ENCODE measurements at places on chromosomes 6 and 20.

DNA sequence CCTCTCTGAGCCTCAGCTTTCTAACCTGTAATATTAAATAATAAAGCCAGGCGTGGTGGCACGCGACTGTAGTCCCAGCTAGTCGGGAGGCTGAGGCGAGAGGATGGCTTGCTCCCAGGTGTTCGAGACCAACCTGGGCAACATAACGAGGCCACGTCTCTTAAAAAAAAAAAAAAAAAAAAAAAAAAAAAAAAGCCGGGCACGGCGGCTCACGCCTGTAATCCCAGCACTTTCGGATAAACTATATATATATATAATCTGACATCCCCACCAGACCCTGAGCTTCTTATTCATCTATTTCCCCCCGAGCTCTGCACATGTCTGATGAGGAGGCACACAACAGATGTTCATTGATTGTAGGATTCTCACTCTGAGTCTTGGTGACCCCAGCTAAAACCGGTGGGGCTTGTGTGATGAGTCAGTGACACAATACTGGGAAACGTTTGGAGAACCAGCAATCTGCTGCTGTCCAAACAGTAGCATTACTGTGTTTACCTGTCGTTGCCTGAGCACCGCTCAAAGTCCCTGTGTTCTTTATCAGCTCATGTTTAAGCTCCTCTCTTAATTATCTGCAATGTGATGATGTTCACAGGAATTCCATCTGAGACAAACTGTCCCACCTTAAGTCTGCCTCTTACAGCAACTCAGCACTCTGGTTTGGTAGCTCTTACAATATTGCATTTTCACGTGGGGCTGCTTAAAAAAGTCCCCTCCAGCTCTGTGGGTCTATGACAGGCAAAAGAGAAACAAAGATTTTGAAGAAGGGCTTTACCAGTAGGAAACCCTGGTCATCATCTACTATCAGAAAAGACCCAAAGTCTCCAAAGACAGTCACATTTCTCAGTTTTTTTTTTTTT is 1.0 kb upstream of the SPATA2 start:
- peak; percentile 59 for DNase-seq

DNA sequence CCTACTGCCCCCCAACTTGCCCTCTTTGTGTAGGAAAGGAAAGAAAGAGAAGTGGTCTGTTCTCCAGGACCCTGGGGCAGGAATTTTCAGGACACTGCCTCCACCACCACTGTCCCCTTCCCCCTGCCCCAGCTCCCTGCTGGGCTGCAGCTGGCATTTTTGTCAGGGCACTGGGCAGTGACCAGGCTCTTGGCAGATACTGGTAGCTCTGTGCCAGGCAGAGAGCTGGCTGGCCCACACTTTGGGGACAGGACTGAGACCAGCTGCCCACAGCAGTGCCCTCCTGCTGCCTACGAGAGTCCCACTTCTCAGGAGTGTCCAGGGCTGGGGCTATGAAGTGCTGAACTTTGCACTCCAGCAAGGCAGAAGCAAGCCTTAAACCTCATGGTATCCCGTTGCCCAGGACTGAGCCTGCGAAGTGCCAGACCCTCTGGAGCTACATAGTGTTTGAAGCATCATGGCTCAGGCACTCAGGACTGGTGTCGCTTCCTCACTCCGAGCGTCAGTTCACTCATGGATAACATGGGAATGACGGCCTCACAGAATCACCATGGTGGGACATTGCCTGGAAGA is 19.3 kb downstream of the SLC13A3 start:
- DNase-seq, result no peak

DNA sequence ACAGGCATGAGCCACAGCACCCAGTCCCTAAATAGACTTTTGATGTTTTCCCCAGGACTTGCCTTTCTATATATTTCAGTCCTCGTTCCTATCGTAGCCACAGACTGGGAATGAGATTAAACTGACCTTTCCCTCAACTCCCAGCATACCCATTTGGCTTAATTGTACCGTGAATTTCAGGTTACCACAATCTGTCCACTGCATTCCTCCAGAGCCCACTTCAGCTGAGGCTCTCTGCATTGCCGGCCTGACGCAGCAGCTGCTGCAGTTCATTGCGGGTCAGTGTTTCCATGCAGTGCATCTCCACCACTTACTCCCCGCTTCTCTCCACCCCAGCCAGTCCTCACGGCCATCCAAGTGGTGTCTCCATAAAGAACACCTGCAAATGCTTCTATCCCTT is 103.1 kb upstream of the RIN2 start:
- no peak for DNase-seq

DNA sequence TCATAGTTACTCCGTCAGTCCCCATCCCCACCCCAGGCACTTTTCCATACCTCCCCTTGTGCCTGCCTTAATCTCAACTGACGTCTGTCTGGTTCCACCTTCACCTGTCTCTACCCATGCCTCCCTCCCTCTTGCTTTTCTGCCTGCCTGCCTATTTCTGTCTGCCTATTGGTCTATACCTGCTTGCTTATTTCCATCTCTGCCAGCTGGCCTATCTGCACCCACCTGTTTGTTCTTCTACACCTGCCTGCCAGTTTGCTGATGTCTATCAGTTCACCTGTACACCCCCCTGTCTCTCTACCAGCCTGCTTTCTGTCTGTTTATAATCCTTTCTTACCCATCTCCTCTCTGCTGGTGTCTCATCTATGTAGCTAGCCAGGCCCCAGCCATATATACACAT is 87.5 kb downstream of the RALGAPA2 start:
- DNase-seq, result no peak

GRCh38 chr20:58670659-58671058 is 19.6 kb downstream of the STX16 start:
- DNase-seq, result no peak

GRCh38 chr6:75337835-75338580 is 53.4 kb upstream of the TMEM30A start:
- DNase-seq, result peak; percentile 14

- peak; percentile 43 for DNase-seq
These were observed 202.3 kb downstream of the RPS12 start for GRCh38 chr6:133016631-133017030.

- no peak for DNase-seq
These were observed 391.8 kb upstream of the MMS22L start for GRCh38 chr6:97674802-97675201.

- no peak for DNase-seq
These were observed 4.8 kb downstream of the ZBP1 start for GRCh38 chr20:57615445-57615811.

GRCh38 chr6:82363428-82364086 is at the start of gene TPBG:
Gene TPBG, plus strand, starts transcription at chr6:82363817. Its CDS starts 1,145 bp downstream, at chr6:82364962.
- peak; percentile 67 for DNase-seq

- DNase-seq, result peak; percentile 82
These were observed 34.6 kb downstream of the FBXO5 start for GRCh38 chr6:152948150-152948768.

DNA sequence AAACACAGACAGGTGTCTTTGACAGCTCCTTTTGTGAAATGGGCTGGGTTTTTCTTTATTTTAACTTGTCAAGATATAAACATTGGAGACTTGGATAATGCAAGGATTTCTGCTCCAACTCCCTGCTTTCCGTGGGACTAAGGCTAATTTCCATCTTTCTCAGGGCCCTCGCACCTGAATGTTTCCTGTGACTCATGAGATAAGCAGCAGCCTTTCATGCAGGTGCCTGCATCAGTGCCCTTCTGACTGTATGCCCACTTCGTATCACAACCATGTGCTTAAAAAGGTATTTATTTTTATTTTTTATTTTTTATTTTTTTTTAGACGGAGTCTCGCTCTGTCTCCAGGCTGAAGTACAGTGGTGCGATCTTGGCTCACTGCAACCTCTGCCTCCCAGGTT is 736.1 kb downstream of the DOK5 start:
- no peak for DNase-seq

DNA sequence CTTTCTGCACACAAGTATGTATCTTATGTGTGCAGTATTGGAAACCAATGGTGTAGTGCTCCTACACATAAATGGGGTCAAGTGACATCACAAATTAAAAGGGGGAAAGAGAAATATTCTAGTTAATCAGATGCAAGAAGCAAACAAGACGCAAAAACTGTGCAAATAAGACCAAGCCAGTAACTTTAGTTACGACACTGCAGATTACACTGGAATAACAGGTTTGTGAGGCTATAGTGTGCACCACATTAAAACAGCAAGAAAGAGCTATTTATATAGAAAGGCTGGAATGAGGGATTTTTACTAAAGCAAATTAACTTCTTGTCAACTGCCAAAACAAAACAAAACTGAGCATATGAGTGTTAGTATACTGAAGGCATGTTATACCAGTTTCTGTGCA is 45.8 kb downstream of the NR2E1 start:
- no peak for DNase-seq

DNA sequence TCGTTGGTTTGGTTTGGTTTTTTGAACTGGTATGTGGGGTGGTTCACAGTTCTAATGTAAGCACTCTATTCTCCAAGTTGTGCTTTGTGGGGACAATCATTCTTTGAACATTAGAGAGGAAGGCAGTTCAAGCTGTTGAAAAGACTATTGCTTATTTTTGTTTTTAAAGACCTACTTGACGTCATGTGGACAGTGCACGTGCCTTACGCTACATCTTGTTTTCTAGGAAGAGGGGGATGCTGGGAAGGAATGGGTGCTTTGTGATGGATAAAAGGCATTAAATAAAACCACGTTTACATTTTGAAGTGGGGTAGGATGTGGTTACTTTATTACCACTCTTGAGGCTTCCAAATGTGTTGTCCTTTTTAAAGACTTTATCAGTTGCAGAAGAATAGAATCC is 168.0 kb downstream of the ZMYND8 start:
- DNase-seq, result no peak

DNA sequence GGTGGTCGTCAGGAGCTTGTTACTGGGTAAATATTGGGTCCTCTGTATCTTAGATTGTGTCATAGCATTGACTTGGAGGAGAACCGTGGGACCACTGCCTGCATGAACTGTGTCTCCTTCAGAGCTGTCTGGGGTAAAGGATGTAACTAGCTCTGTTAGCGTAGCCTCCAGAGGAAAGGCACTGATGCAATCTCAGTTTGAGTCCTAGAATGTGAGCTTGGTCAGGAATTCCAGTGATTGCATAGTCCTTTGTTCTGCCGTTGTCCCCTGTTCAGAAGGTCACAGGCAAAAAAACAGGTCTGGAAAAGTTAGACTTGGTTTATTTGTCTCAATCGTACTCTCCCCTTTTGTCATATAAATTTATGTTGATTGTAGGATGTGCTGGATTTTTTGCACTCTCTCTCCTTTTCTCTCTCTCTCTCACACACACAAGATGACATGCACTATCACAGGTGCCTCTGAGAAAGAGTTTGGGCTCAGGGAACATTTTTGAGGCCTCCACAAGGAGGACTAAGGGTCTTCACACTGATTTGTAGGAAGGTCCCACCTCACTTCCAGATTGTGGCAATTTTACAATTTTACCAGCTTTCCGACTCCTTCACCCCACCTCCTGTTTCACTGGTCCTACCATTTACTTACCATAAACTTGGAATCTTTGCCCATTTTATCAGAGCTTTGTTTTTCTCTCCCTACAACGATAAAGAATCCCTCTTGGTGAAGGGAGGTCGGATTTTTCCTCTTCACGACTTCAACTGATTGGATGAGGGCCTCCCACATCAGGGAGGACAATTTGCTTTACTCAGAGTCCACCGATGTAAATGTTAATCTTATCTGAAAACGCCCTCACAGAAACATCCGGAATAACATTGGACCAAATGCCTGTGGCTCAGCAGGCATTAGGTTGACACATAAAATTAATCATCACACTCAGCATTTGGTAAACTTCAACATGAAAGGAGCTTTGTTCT is 7.0 kb upstream of the DACT2 start:
- DNase-seq, result no peak

DNA sequence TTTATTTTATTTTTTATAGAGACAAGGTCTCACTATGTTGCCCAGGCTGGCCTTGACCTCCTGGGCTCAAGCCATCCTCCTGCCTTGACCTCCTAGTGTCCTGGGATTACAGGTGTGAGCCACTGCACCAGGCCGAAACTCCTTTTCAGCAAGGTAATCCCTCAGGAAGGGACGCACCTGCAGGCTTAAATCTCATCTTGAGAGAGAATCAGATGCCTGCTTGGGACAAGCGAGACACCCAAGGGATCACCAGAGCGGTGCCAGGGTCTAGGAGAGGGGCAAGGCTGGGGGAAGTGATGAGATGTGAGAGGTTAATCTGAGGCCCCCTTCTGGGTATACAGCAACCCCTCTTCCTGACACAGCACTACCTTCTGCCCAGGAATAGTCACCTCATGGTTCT is 4.0 kb upstream of the ATP9A start:
- no peak for DNase-seq

DNA sequence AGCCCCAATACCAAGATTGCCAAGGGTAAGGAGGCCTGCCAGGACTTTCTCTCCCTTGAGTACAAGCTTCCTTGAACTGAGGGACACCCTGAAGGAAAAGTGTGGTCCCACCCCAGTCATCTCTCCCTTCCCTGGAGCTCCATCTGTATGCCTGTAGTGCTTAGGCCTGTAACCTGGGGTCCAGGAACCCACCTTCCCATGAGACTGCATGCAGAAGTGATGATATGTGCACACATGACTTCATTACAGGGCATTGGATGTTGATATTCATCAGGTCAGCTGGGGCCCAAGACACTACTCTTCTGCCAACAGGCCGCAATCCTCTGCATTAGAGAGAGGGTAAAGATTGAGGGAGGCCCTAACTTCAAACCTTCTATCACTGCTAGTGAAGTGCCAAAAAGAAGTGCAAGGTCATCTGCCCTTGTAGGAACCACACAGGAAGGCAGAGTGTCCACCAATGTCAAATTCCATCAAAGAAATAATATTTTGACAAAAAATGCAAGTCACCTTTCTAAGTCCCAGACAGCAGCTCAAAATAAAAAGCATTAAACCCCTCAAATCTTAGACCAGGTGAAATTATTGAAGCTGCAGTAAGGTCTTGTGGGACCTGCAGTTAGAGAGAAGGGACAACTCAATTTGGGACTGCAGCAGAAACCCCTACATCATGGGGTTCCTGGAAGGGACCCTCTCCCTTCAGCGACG is 5.1 kb downstream of the HLA-F start:
- DNase-seq, result no peak

DNA sequence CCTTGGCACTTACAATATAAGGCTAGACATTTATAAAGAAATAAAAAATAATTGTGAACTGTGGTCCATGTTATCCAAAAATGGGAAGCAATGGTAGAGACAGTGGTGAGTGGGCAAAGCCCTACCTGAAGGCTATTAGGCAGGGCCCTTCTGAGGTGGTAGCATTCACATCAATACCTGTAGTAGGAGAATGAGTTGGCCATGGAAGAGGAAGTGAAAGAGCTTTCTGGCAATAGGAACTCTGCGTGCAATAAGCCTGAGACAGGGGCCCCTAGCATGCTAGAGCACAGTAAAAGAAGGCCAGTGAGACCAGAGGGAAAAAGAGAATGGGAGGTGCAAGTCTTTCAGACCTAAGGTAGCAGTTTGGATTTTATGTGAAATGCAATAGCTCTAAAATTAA is 754.5 kb downstream of the PTPRT start:
- DNase-seq, result no peak

DNA sequence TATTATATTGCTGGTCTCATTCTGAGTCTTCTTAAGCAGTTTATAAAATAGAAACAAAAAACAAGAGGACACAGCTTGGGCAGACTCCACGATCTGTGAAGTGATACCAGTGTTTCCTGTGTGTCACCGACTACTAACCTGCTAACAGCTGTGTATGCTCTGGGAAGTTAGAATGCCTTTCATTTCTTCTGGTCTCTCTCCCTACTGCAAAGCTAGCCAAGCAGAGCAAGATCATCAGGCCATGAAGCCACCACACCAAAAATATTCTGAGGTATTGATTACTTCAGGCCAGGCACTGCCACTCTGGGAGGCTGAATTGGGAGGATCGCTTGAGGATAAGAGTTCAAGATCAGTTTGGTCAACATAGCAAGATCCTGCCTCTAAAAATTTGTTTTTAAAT is 46.9 kb upstream of the SMIM29 start:
- DNase-seq, result no peak

GRCh38 chr20:8858181-8858787 is 210.6 kb upstream of the PLCB4 start:
- DNase-seq, result no peak
